ENCODE measurements at places on chromosomes 7 and 10.

GRCh38 chr7:30278376-30278775, 6.0 kb upstream of the ZNRF2 start:
- no peak for DNase-seq

GRCh38 chr7:112398534-112398933, 51.7 kb upstream of the IFRD1 start:
- no peak for DNase-seq

GRCh38 chr10:21293518-21294356, 231.7 kb downstream of the SKIDA1 start:
- no peak for DNase-seq

GRCh38 chr10:19417740-19418139, 369.1 kb downstream of the MALRD1 start:
- no peak for DNase-seq

DNA sequence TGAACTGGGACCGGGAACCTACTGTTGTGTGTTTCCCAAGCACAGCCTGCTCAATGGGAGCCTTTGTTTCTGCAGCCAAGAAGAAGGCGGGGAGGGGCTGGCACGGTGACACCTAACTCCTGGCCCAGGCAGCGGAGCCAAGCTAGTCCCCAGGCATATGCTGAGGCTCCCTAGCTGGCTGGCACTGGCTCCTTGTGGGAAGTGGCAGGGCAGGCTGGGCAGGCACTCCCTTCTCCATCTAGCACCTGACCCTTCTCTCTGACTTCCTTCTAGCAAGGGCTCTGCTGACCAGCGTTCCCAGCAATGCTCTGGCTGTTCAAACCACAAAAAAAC, 325.0 kb downstream of the PLXNA4 start:
- DNase-seq, result no peak

- DNase-seq, result no peak
Measured at GRCh38 chr10:80530816-80531215, 6.9 kb upstream of the SH2D4B start.

- no peak for DNase-seq
Measured at GRCh38 chr7:75868153-75868552, 10.7 kb upstream of the RHBDD2 start.

- DNase-seq, result no peak
Measured at GRCh38 chr7:22724861-22725260, 2.1 kb upstream of the IL6 start.

DNA sequence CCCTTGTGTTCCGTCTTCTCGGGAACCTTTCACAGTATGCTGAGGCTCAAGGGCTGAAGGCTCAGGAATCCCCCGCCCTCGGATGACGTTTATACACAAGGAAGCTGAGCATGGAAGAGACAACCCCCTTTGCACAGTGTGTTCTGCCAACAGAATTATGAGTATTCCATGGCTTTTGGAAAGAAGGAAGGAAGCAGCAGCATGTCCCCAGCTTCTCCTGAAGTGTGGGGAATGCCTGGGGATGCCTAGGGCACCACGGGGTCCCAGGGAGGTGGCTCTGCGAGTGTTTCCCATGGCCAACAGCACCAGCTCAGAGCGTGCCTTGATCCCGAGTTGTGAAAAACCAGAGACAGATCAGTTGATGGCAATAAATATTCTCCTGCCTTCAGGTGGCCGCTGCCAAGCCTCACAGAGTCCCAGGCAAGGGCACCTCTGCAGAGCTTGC, 88.8 kb upstream of the DDC start:
- DNase-seq, result no peak

- no peak for DNase-seq
Measured at GRCh38 chr10:95250856-95251255, 39.9 kb downstream of the PDLIM1 start.

GRCh38 chr7:69949122-69949521, 350.8 kb downstream of the AUTS2 start:
- no peak for DNase-seq

GRCh38 chr7:149884016-149884415, 10.2 kb downstream of the ATP6V0E2 start:
- DNase-seq, result no peak

- DNase-seq, result no peak
Measured at GRCh38 chr7:130452951-130453350, 12.1 kb upstream of the CEP41 start.

DNA sequence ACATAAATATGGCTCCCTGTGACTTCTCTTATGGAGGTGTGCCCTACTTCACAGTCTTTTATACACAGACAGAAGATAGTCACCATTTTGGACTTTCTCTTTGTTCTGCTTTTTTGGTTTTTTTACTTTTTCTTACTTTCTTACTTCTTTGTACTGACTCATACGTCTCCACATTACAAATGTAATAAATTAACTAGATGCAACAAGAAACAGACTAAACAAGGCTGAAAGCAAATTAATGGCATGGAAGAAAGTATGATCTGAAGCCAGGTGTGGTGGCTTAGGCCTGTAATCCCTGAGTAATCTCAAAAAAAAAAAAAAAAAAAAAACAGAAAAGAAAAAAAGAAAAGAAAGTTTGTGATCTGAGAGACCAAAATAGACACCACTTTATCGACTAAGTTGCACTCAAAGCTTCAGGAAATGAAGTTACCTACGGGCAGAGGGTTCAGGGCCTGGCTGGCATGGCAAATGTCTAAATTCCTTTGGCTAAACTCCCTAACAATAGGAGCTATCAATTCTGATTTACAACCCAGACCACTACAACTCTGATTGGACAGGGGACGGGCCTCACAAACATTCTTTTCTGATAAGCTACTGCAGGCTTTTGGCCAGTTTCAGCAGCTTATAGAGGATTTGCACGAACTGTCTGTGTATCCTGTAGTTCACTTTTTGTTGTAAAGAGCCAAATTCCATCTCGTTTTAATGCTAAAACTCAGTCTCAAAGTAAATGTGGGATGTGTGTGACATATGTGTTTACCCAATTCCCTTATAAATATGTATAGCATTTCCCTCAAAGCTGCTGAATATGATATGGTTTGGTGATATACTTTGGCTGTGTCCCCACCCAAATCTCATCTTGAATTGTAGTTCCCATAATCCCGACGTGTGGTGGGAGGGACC, 129.1 kb downstream of the SEPTIN14 start:
- no peak for DNase-seq

DNA sequence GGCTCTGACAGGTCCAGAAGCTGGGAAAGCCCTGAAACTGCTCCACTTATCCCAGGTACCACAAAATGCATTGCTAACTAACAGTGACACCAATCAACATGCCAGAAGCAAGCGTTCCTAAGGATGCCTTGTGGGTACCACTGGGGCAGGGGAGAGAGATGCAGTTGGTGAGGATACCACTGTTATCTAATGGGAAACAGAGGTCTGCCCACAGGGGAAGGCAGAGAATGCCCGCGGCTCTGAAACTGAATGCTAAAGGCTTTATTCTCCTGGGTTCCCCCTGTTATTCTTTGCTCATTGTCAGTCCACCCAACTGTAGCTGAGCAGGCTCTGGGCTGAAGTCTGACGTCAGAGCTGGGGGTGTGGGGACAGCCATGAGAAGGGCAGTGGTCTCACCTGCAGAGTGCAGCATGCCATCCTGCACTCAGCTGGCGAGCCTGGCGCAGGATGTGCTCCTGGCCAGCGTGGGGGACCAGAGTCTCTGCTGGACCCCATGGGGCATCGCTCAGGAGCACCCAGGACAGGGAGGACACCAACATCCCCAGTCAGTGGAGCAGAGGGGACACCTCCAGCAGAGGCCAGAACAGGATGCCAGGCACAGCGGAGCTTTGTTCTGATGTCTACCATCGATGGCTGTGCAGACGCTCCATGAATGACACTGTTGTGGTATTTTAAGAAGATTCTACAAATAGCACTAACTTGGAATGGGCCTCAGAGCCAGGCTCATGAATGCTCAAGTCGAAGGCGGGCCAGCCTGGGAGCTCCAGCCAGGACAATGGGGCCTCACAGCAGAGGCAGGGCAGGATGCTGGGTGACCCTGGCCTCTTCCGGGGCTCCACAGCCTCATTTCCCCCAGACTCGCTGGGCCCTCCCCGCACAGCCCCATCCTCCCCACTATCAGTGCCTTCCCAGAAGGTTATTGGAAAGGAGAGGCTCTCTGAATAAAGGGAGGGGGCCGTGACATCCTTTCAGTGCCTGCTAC, 95.8 kb downstream of the ARHGAP22 start:
- DNase-seq, result no peak

GRCh38 chr7:158289761-158290523, 297.7 kb downstream of the PTPRN2 start:
- DNase-seq, result no peak

GRCh38 chr7:46603780-46604179, 682.7 kb upstream of the IGFBP3 start:
- no peak for DNase-seq

DNA sequence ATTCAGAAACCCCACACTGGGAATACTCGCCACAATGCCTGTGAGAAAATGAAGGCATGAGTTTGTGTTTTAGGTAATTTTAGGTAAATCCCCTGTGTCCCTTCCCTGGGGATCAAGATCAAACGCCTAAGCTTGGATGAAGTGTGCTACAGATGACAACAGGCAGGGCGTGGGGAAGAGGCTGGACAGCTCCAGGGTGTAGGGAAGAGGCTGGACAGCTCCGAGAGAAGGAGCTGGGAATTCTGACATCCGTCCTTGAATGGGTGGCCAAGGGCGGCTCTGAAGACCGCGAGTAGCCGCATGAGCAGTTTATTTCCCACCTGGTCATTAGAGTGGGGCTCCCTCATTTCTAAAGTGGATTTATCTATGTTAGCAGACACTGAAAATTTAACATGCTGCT, 109.7 kb downstream of the RAMP3 start:
- no peak for DNase-seq

Data from activated T-cell treated with anti-CD3 and anti-CD28 coated beads, Interleukin-2, amount 50 U/mL, for 4 hours (primary cell).